Stimulated activated CD8-positive, alpha-beta memory T cell treated with anti-CD3 and anti-CD28 coated beads, Interleukin-15, amount 100 ng/mL, for 48 hours (primary cell): ENCODE measurements at places on chromosomes 12 and 14.

DNA sequence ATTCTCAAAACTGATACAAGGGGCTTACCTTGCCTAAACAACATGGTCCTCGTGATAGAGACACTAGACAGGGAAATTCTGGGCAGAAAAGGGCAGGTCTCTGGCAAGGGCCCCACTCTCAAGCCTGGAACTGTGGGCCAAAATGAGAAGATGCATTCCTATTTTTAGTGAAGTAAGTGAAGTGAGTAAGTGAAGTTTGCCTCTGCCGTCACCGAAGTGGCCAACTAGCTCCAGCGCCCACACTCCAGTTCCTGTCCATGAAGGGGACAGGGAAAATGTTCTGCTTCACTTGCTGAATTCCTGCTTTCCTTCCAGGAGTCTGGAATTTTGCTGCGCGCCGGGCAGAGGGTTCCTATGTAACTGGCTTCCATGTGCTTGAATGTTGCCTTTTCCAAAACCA is 1035.6 kb upstream of the TMEM132C start:
- DNase-seq = no peak

- DNase-seq = no peak
Observed at GRCh38 chr14:23538785-23539184, 12.8 kb downstream of the ZFHX2 start.

DNA sequence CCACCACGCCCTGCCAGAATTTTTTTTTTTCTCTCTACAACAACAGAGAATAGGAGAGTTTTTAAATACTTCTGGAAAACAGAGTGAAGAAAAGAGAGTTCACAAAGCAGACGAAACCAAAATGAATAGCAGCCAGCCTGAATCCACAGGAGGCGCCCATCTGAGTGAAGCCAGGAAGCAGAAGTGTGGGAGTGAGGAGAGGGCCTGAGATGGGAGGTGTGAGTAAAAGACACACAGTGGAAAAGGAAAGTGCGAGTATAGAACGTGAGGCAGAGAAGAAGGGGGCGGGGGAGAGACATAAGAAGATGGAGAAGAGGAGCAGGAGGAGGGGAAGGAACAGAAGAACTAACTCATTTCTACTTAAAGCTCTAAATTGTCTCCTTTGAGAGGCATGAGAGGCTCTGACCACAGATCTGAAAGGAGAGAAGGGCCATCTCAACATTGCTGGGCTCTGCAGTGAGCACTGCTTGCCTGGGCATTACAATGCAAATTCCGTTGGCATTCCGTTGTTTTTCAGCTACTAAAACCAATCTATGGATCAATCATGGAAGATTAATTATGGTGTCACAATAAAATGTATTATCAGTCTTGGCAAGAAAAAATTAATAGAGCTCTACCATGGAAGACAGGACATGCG is 140.1 kb upstream of the CPSF6 start:
- no peak for DNase-seq

DNA sequence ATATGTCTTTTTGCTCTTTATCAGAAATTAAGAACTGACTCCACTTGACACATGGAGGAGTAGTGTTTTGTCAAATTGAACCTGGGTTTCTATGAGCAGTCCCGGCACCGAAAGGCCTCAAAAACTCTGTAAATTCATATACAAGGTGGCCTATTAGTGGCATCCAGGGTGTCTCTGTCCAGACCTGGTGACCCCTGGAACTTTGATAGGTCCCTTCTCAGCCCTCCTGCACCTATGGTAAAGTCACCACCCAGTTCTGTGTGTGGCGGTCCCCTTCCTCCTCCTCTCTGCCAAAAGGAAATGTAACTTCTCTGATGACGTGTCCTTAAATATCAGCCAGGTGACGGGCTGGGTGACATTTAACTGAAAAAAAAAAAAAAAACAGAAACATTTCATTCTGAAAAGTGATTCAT is 204.0 kb upstream of the FOXN3 start:
- no peak for DNase-seq

- no peak for DNase-seq
Observed at GRCh38 chr12:61676520-61676919, 583.7 kb upstream of the USP15 start.

DNA sequence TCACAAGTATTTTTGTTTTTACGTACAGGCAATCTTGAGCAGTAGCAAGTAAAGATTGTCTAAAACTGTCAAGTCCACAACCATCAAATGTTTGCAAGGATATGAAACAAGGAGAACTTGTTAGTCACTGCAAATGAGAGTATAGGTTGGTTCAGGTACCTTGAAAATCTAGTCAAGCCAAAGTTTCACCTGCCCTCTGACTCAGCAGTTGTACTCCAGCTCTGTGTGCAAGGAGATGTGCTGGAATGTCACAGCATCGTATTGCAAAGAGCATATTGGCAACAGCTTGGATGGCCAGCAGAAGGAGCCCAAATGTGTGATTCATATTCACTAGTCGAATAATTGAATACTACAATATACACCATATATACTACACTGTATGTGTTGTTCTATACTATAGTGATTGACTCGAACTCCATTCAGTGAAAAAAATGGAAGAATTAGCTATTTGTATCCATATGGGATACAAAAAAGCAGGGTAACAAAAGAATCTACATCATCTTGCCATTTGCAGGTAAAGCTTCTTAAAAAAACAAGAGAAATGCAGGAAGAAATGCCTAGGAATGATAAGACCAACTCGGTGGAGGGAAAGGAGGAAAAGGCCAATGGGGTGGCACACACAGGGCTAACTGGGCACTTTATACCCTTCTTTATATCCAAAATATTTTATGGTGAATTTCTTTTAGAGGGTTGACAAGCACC is 44.0 kb downstream of the EID3 start:
- no peak for DNase-seq

DNA sequence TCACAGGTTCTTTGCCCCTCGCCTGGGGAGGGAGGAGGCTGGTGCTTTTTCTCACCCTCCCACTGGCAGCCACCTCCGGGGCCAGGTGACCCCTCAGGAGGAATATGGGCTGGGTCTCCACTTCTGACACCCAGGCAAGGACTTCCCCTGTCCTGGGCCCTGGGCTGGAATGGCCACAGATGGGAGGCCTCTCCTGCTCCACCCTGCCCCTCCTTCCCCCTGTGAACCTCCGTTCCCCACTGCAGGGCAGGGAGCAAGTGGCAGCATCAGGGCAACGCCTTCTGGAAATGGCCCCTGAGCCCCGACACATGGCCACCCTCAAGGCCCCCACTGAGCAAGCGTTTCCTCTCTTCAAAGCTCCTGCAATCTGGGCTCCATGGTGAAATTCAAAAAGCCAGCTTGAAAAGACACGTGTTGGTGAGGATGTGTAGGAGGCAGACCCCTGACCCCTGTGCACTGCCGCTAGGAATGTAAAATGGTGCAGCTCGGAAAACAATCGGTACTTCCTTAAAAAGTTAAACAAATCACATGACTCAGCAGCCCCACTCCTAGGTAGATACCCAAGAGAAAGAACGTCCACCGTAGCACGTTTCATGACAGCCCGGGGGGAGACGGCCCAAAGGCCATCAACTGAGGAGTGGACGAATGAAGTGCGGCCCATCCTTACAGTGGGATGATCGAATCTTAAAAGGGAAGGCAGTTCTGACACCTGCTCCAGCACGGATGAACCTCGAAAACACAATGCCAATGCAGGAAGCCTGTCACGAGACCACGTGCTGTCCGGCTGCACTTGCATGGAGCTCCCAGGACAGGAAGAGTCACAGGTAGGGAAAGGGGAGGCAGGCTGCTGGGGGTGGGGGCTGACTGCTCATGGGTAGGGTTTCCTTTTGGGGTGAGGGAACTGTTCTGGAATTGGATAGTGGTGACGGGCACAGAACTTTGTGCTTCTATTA is 11.5 kb downstream of the XRCC3 start:
- no peak for DNase-seq

GRCh38 chr12:49255857-49256637 is 8.8 kb upstream of the TUBA1C start:
- DNase-seq = no peak

- no peak for DNase-seq
Observed at GRCh38 chr12:2306012-2306411, 253.2 kb downstream of the CACNA1C start.

DNA sequence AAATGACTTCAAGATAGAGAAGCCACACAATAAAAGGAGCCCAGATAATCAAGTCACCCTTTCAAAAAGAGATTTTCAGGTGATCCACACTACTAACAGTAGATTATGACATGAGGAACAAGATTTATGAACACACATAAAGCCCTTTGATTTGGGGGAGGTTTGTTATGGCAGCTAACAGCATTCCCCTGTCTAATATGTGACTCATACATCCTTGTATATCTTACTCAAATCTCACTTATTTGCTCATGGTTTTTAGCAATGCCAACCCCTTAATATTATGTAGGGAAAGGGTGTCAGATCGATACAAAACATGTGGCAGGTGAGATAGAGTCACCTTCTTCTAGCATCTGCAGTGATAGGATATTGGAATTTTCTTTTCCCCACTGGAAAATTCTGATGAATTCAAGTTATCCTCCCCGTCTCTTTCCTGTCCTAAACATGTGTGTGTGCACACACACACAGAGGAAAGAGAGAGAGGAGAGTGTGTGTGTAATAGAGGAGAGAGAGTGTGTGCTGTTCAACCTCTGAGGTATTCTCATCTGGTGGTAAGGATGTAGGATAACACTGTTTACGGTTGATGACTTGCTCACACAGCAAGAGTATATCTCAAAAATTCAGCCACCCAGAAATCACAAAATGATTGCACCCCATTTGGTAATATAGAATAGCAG is 319.9 kb downstream of the KCNC2 start:
- no peak for DNase-seq

- DNase-seq = no peak
Observed at GRCh38 chr12:19105463-19105862, 24.1 kb upstream of the PLEKHA5 start.

DNA sequence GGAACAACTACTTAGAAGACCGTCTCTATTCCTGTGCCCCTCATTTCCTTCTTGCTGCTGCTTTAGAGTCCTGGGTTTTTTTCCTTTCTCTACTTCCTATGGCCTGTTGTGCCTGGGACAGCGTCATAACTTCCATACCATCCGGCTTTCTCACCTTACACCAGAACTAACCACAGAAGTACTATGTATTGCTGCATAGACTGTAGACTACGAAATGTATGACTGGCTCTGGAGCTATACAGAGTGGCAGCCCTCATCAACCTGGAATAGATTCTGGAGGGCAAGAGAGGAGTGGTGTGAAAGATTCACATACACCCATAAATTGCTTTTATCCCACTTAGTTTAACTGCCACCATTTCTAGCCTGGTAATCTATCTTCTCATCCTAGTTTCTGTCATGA is 16.9 kb upstream of the SRP54 start:
- DNase-seq = no peak

- DNase-seq = no peak
Observed at GRCh38 chr14:73368616-73369015, 89.7 kb downstream of the NUMB start.

- DNase-seq = no peak
Observed at GRCh38 chr12:131754184-131754583, 43.3 kb downstream of the SFSWAP start.
